ENCODE measurements at places on chromosomes 1 and 21. TPM values are rescaled to one million over a fixed set of nuclear protein-coding genes. Genes with fewer than 3 reads are reported as not detected.

LHX8 gene
- total RNA-seq: not detected

GSTM1 gene
- total RNA-seq: 47.9 TPM

VANGL2 gene
- total RNA-seq: 0.16 TPM

DNA sequence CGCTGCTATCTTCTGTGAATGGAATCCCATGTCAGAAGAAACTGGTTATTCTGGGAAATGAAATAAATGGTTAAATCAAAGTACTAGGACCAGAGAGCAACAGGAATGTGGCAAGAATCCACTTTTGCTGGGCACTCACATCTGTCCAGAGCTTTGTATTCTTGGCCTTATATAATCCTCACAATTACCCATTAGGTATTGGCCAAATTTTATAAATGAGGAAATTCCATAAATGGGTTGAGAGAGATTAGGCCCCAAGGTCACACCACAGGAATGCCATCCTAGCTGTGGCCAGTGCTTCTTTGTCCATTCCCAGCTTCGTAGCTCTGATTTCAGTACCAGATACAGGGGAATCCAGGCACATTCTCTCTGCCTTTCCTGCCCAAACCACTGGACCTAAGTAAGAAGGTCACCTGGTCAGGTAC, 76.1 kb upstream of the HOOK1 start:
- H3K36me3 ChIP-seq: peaks cover 12% of the 10 kb centered on the region
- no peak overlapping the region for H3K27ac ChIP-seq
- no peak for DNase-seq
- H3K4me1 ChIP-seq: no peaks in the 10 kb centered on the region
- H3K27me3 ChIP-seq: no peaks in the 10 kb centered on the region

DNA sequence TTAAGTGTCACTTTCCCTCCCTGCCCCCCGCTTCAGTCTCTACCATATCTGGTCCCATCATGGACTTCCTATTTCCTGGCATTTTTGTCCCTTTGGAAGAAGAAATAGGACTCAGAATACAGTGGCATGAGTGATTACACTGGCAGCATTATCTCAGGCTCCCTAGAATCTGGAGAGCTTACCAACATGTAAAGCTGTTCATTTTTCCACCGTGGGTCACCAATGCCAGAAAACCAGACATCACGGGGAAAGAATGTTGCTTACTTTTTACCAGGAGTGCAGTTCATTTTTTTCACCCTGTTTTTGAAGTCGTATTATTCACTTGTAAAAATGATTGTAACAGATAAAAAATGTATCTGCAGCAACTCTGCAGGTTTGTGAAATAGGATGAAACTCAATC, 44.8 kb downstream of the BACH1 start:
- no peaks in the 10 kb centered on the region for H3K27me3 ChIP-seq
- peaks cover 18% of the 10 kb centered on the region for H3K36me3 ChIP-seq
- DNase-seq: no peak
- no peak overlapping the region for H3K4me3 ChIP-seq
- H3K4me1 ChIP-seq: peaks cover 49% of the 10 kb centered on the region

- H3K4me1 ChIP-seq: peaks cover 2% of the 10 kb centered on the region
- DNase-seq: no peak
- H3K27ac ChIP-seq: no peak overlapping the region
- H3K36me3 ChIP-seq: no peaks in the 10 kb centered on the region
- H3K4me3 ChIP-seq: no peak overlapping the region
Observed at GRCh38 chr1:3017440-3018050, 3.7 kb upstream of the ACTRT2 start.

DNA sequence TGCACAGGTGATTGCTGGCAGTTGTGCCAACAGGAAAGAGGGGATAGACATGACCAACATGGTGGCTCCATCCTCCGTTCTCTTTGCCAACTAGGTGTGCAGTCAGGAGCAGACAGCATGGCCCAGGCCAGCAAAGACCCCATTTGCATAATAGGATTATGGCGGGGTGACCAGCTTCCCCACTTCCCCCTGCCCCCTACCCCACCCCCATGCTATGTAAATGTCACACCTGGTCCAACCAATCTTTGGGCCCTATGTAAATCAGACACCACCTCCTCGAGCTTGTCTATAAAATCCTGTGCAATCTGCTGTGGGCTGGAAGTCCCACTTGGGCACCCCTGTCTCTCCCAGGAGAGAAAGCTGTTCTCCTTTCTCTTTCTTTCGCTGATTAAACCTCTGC, 146.0 kb downstream of the SLC30A10 start:
- no peaks in the 10 kb centered on the region for H3K36me3 ChIP-seq
- no peak for DNase-seq
- no peaks in the 10 kb centered on the region for H3K4me1 ChIP-seq
- no peak overlapping the region for H3K27ac ChIP-seq
- no peaks in the 10 kb centered on the region for H3K27me3 ChIP-seq

DNA sequence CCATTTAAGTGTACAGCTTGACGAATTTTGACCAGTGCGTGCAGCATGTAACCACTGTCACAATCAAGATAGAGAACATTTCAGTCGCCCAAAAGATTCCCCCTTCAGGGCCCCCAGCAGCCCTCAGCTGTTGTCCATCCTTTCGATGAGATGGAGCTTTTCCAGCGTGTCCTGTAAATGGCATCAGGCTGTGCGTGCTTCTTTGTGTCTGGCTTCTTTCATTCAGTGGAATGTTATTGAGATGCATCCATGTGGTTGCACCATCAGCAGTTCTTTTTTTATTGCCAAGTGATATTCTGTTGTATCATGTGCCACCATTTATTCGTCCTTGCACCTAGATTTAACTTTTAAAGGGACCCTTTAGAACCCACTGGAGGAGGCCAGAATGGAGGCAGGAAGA, 21.9 kb downstream of the UBE2Q1 start:
- no peak for DNase-seq
- no peaks in the 10 kb centered on the region for H3K4me1 ChIP-seq
- H3K4me3 ChIP-seq: no peak overlapping the region
- H3K27ac ChIP-seq: no peak overlapping the region
- peaks cover 7% of the 10 kb centered on the region for H3K27me3 ChIP-seq
- H3K36me3 ChIP-seq: no peaks in the 10 kb centered on the region

DNA sequence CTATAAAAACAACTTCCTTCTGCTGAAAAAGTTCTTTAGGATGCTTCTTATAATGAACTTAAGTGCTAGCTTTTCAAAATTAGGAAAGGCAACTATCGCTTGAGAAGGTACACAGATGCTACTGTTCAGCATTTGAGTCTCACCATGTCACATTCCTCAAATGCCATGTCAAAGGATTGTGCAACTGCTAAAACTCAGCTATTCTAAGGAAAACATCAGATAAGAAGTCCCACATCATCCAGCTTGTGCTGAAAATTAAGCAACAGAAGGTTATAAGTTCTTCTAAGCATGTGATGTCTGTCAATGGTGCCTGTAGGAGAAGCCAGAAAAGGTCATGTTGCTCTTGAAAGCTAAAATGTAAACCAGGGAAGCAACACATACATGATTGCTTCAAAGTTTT, 36.5 kb downstream of the MCOLN2 start:
- peaks cover 20% of the 10 kb centered on the region for H3K36me3 ChIP-seq
- peaks cover 13% of the 10 kb centered on the region for H3K4me1 ChIP-seq
- H3K27me3 ChIP-seq: no peaks in the 10 kb centered on the region
- H3K4me3 ChIP-seq: no peak overlapping the region
- no peak overlapping the region for H3K27ac ChIP-seq

DNA sequence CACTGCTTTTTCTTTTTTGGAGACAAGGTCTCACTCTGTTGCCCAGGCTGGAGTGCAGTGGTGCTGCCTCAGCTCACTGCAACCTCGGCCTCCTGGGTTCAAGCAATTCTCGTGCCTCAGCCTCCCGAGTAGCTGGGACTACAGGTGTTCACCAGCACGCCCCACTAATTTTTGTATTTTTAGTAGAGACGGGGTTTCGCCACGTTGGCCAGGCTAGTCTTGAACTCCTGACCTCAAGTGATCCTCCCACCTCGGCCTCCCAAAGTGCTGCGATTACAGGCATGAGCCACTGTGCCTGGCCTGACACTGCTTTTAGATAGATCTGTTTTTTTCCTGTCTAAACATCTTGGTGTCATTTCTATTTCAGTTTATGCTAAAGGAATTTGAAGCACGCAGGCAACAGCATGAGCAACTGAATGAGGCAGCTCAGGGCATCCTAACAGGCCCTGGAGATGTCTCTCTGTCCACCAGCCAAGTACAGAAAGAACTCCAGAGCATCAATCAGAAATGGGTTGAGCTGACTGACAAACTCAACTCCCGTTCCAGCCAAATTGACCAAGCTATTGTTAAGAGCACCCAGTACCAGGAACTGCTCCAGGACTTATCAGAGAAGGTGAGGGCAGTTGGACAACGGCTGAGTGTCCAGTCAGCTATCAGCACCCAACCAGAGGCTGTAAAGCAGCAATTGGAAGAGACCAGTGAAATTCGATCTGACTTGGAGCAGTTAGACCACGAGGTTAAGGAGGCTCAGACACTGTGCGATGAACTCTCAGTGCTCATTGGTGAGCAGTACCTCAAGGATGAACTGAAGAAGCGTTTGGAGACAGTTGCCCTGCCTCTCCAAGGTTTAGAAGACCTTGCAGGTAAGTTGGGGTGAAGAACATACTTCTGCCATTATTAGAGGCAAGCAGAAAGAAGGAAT, 106.1 kb upstream of the BMP8A start:
- H3K27me3 ChIP-seq: no peaks in the 10 kb centered on the region
- no peak overlapping the region for H3K4me3 ChIP-seq
- H3K36me3 ChIP-seq: peaks cover 47% of the 10 kb centered on the region
- no peak overlapping the region for H3K27ac ChIP-seq
- no peak for DNase-seq

- peaks cover 65% of the 10 kb centered on the region for H3K36me3 ChIP-seq
- peak overlapping the region; percentile 22 for H3K27ac ChIP-seq
- H3K27me3 ChIP-seq: no peaks in the 10 kb centered on the region
Observed at GRCh38 chr1:100931716-100932115, 35.8 kb downstream of the SLC30A7 start.

DNA sequence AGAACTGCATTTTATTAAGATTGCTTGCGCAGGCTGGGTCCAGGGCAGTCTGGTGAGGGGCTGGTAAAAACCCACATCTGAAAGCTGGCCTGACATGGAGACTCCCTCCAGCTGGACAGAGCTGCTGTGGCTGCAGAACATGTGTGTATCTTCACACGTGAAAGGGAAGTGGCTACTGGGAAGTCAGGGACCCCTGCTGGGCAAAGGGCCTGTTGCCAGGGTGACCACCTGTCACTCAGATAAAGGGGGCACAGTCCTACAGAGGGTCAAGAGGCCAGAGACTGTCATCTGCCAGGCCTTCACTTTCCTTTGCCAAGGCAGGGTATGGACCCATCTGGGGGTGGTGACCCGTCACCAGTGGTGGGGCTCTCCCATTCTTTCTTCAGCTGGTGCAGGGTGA, 17.5 kb downstream of the NKAIN1 start:
- H3K36me3 ChIP-seq: no peaks in the 10 kb centered on the region
- H3K4me1 ChIP-seq: no peaks in the 10 kb centered on the region
- no peak for DNase-seq
- H3K27ac ChIP-seq: no peak overlapping the region

DNA sequence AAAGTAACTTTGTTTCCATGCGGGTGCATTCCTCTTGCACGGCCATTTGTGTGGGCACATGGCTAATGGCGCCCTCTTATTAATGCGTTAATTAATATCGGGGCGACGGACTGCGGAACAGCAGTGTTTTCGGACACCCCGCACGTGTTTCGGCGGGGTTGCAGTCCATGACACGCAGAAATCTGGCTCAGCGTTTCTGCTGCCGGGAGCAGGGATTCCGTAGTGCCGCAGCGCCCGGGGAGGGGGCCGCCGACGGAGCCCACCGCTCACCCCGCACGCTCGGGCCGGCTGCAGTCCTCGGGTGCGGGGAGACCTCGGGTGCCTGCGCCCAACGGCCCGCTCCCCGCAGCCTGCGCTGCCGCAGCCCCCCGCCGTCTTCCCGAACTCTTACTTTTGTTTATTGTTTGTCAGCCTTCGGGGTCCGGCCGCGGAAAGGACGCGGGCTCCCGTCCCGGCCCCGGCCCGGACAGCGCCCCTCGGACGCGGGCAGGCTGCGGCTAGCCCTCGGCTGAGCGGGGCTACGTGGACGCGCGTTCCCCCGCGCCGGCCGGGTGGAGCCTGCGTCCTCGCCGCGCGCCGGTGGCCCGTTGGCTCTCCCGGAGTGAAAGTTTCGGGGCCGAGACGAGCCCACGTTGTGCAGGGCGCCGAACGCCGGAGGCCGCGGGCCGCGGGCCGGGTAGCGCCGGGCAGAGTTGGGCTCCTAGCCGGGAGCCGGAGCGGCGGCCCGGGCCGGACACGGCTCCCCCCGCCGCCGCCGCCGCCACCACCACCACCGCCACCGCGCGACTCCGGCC, 849 bp downstream of the NFIA start:
- peak overlapping the region; percentile 85 for H3K4me3 ChIP-seq
- no peak overlapping the region for H3K27ac ChIP-seq
- no peaks in the 10 kb centered on the region for H3K36me3 ChIP-seq
- peaks cover 8% of the 10 kb centered on the region for H3K27me3 ChIP-seq
- H3K4me1 ChIP-seq: peaks cover 38% of the 10 kb centered on the region
- no peak for DNase-seq

DNA sequence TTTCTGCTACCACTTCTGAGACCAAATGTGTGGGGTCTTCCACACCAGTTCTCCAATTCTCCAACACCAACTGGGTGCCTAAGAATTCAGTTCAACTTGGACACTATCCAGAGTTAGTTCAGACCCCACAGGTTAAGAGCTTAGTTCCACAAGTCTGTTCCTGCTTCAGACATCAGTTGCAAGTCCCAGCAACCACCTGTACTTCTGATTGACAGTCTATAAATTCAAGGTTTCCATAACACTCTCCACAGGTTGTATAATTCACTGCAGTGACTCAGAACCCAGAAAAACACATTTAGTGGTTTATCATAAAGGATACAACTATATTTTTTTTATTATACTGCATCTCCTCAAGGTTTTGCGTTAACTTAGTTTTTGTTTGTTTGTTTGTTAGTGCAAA, 18.7 kb downstream of the AK5 start:
- H3K4me3 ChIP-seq: no peak overlapping the region
- H3K4me1 ChIP-seq: peaks cover 7% of the 10 kb centered on the region
- H3K27ac ChIP-seq: no peak overlapping the region
- H3K27me3 ChIP-seq: no peaks in the 10 kb centered on the region
- no peaks in the 10 kb centered on the region for H3K36me3 ChIP-seq

DNA sequence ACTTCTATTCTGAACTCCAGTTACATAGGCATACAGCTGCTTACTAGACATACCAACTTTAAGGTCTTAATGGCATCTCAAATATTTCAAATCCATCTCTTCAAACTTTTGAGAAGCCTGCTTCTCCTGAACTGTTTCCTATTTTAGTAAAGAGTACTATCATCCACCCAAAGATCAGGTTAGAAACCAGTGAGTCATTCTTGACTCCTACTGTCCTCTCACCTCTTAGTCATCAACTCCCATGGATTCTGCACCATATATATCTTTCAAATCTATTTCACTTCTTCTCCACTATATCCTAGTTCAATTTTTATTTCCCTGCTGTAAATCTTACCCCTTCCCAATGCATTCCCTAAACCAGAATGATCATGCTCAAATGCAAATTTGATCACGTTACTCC, 18.1 kb upstream of the BEND5 start:
- no peaks in the 10 kb centered on the region for H3K36me3 ChIP-seq
- no peak for DNase-seq
- H3K27ac ChIP-seq: no peak overlapping the region

GRCh38 chr1:78586572-78586971, 33.7 kb upstream of the IFI44L start:
- H3K36me3 ChIP-seq: no peaks in the 10 kb centered on the region
- H3K4me3 ChIP-seq: no peak overlapping the region
- no peaks in the 10 kb centered on the region for H3K27me3 ChIP-seq
- no peaks in the 10 kb centered on the region for H3K4me1 ChIP-seq
- no peak overlapping the region for H3K27ac ChIP-seq

All from activated CD8-positive, alpha-beta T cell treated with anti-CD3 and anti-CD28 coated beads for 36 hours (primary cell).